ENCODE measurements at places on chromosomes 7 and 10.

- no peak for DNase-seq
These were observed 23.3 kb downstream of the NPY start for GRCh38 chr7:24307326-24307725.

DNA sequence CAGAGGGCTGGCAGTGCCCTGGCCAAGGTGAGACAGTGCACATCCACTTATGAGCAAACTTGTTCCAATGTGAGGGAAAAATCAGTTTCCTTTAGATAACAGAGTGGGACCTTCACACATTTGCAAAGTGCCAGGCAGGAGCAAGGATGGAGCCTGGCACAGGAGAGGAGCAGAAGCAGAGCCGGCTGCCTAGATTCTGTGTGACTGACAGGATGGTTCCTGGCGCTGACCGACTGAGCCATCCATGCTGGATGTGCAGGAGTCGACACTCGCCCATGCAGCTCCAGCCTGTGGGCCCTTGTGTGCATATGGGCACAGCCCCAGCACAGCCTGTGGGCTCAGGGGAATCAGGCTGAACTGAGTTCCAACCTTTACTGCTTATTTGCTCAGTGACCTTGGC lies 346.5 kb downstream of the GRID1 start:
- DNase-seq = no peak

- no peak for DNase-seq
These were observed 262.8 kb downstream of the SLC25A13 start for GRCh38 chr7:96059075-96059474.

GRCh38 chr7:74544706-74545469 lies 91.2 kb downstream of the GTF2IRD1 start:
- DNase-seq = peak; percentile 47

DNA sequence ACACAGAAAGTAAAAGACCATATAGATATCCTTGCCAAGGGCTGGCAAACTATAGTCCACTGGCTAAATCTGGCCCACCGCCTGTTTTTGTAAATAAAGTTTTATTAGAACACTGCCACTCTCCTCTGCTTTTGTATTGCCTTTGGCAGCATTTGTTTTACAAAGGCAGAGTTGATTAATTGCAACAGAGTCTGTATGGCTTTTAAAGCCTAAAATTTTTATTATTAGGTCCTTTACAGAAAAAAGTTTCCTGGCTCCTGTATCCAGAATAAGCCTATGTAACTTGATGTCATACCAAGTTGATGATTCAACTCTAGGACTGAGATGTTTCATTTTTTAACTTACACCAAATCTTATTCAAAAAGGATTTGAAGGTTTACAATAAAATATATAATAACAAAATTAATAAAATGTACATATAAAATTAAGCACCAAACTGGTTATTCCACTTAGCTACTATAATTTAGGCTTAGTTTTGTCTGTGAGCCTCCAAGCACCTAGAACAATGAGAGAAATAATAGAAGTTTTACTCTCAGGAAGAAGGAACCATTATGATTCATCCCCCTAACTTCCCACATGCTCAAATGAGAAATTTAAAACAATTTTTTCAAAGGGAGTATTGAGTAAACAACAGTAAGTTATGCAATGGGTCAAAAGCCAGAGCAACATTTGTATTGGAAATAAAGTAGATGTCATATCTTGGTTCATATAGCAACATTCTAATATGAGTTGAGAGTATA lies 31.9 kb downstream of the CPED1 start:
- DNase-seq = no peak

GRCh38 chr10:97011397-97011796 lies 174.4 kb downstream of the SLIT1 start:
- DNase-seq = no peak

Data from CMK (cell line).